ENCODE measurements at places on chromosomes 3 and 15.

- no peak for DNase-seq
These were observed 20.6 kb upstream of the PDE8A start for GRCh38 chr15:84961114-84961452.

- no peak for DNase-seq
These were observed 76.1 kb downstream of the FRMD4B start for GRCh38 chr3:69309814-69310213.

- DNase-seq, result no peak
These were observed 539.5 kb upstream of the AGTR1 start for GRCh38 chr3:148158210-148158609.

DNA sequence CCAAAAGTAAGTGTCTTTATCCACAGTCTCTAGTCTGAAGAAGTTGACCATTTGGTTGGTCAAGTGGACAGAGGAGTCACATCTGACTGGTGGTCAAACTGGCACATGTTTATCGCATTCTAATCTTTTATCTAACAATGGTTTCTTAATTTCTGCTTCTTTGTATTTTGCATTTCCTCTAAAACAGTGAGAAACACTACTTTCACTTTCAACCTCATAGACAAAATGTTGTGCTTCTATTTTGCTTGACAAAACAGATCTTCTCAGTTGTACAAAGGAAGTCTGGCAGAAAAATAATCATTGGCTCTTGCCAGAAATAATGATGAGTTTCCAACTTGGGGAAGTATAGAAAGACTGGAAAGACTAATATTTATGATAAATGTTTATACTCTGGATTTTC is 103.9 kb downstream of the MME start:
- no peak for DNase-seq

- DNase-seq, result no peak
These were observed 3.0 kb upstream of the CD80 start for GRCh38 chr3:119562307-119562961.

- DNase-seq, result no peak
These were observed 71.1 kb upstream of the SPATA12 start for GRCh38 chr3:56989169-56989976.

GRCh38 chr3:53236112-53236841 is 19.5 kb downstream of the TKT start:
- DNase-seq, result no peak

GRCh38 chr15:98443526-98443925 is 204.8 kb upstream of the IGF1R start:
- no peak for DNase-seq

- DNase-seq, result no peak
These were observed 158.8 kb downstream of the IL20RB start for GRCh38 chr3:137116619-137117018.

GRCh38 chr3:23701716-23702597 is 103.8 kb upstream of the UBE2E1 start:
- no peak for DNase-seq

GRCh38 chr3:128281461-128282367 is 128.4 kb downstream of the EEFSEC start:
- DNase-seq, result no peak
